ENCODE measurements at places on chromosomes 4 and X. TPM values are rescaled to one million over a fixed set of nuclear protein-coding genes. Genes with fewer than 3 reads are reported as not detected.

BEX4 gene
- 2.5 TPM for total RNA-seq

POF1B gene
- 2.1 TPM for total RNA-seq

TBC1D14 gene
- total RNA-seq: 40.4 TPM

BMP3 gene
- total RNA-seq: not detected

SCML2 gene
- total RNA-seq: 7.4 TPM

SLC10A4 gene
- total RNA-seq: 7.3 TPM

TLR2 gene
- total RNA-seq: 0.61 TPM

SYTL4 gene
- 3.7 TPM for total RNA-seq

HGFAC gene
- total RNA-seq: 0.28 TPM

PCDH7 gene
- total RNA-seq: 0.07 TPM

WDR17 gene
- 2.0 TPM for total RNA-seq

ITGB1BP2 gene
- total RNA-seq: 1.1 TPM

BEX1 gene
- not detected for total RNA-seq

SHISA3 gene
- total RNA-seq: not detected

Measured in A549 treated with Hydrocortisone at 1 μM for 4 hours (cell line).